ENCODE measurements at places on chromosomes 2 and 18.

DNA sequence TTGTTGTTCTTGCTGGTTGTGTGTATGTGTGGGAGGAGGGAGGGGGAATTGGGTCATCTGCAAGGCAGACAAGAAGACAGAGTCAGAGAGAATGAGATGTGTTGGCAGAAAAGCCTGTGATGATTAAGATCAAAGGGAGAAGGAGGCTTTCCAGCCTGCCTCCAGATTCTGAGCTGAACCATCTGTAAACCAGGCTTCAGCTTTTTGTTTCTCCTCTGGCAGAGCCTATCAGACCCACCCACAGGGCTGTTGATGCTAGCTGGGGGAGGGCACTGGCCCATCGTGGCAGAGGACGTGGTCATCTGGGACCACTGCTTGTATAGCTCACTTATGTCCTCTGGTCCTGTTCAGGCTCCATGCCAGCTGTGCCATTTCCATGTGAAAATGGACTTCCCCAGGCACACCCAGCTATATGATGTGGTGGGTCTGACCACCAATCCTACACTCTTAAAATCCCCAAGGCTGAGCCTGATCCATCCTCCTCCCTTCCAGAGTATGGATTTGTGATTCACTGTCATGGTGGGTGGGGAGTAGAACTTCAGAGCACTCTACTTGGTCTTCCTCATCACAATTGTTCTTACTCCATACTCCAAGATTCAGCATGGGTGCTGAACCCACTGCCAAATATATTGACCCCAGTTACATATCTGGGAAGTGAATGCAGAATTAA, 27.8 kb upstream of the COL6A3 start:
- no peak for DNase-seq

DNA sequence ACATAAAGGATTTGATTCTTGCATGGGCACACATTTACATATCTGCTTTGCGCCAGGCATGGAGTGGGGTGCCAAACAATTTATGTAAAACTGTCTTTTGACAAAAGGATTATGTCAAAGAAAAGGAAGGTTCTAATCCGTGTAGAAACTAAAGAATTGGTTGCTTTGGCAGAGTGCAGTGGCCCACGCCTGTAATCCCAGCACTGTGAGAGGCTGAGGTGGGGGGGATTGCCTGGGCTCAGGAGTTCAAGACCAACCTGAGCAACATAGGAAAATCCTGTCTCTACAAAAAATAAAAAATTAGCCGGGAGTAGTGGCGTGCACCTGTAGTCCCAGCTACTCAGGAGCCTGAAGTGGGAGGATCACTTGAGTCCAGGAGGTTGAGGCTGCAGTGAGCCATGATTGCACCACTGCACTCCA, 1.1 kb upstream of the MTERF4 start:
- DNase-seq = peak; percentile 25

DNA sequence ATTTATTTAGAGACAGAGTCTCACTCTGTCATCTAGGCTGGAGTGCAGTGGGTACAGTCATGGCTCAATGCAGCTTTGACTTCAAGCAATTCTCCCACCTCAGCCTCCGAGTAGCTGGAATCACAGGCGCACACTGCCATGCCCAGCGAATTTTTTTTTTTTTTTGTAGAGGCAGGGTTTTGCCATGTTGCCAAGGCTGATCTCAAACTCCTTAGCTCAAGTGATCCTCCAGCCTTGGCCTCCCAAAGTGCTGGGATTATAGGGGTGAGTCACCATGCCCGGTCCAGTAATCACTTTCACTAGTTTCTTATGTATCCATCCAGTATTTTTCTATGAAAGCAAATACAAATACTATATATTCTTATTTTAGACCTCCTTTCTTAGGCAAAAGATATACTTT, 24.0 kb downstream of the PRKAG3 start:
- no peak for DNase-seq

- DNase-seq = no peak
Observed at GRCh38 chr18:71485611-71486010, 1058.5 kb downstream of the CBLN2 start.
